ENCODE measurements at places on chromosomes 11 and 22. TPM values are rescaled to one million over a fixed set of nuclear protein-coding genes. Genes with fewer than 3 reads are reported as not detected.

Gene HSPB2
- not detected for total RNA-seq

Gene TPBGL
- total RNA-seq: not detected

Gene APOBEC3A
- not detected for total RNA-seq

Gene ASCL2
- total RNA-seq: 0.55 TPM

Gene CALCA
- total RNA-seq: not detected

Gene OR56A1
- total RNA-seq: not detected
